ENCODE measurements at places on chromosomes 3 and 15.

- no peak for DNase-seq
These were observed 22.5 kb upstream of the PARL start for GRCh38 chr3:183907176-183907575.

- DNase-seq, result no peak
These were observed 1.2 kb upstream of the WDR6 start for GRCh38 chr3:49005998-49006397.

DNA sequence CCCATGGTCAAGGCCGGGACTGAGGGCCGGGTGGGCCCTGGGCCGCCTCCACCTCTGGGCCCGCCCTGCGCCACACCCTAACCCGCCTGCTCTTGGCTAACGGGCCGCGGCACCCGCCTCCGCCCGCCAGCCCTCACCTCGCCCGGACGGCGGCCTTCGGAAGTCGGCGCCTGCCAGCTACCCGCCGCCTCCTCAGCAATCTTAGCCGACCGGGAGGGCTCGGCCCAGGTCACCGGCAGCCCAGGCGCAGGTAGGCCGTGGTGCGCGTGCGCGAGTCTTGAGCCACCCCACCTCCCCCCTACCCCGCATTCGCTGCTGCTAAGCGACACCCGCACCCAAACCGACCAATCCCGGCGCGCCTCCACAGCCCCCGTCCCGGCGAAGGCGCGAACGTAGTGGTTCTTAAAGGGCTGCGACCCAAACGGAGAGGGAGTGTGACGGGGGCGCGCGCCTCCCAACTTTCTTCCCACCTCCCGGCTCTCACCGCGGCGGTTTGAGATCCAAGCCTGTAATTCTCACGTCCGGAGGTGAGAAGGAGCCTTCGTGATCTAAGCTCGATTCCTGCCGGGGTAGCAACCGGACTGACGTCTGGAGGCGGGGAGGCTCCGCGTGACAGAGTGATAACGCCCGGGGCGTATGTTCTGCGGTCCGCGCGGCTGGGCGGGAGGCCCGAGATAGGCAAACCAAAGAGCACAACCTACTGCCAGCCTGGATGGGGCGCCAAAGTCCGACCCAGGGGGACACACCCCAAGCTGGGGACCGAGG is at the start of gene SEC22C:
TSS of gene SEC22C (minus strand) at position 259 of the 765 bp plus-strand sequence. CDS start 12,921 bp downstream, outside the sequence.
- DNase-seq, result peak; percentile 97

DNA sequence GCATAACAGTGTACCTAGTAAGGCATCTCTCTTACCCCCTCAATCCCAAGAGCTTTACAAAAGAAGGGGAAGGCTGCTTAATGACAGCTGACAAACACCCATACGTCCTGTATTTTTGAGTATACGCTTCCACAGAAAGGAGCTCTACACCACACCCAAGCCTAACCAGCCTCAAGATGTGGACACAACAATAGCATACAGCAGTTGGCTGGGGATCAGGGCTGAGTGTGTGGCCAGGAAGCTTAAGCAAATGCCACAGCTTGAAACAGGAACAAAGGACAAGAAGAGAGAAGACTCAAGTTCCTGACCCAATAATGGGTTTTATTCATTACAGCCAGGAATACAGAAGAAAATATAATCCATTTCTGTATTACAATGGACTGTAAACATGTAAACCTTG is 6.9 kb downstream of the HEXA start:
- DNase-seq, result no peak

DNA sequence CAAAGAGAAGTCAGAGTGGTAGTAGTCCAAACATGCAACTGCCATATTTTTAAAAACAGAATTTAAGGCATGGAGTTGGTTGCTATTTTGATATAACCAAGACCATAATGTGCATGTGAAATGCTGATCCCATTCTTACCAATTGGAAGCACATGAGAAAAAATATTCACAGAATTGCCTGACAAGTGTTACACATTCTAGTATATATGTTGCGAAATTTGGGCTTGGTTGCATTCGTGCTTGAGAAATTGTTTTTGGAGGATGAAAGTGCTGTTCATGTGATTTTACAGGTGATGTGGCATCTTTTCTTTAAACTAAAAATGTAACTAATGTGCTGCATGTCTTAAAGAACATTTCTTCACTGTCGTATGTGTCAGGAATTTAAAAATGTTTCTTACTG is 199.7 kb downstream of the CHL1 start:
- DNase-seq, result no peak

DNA sequence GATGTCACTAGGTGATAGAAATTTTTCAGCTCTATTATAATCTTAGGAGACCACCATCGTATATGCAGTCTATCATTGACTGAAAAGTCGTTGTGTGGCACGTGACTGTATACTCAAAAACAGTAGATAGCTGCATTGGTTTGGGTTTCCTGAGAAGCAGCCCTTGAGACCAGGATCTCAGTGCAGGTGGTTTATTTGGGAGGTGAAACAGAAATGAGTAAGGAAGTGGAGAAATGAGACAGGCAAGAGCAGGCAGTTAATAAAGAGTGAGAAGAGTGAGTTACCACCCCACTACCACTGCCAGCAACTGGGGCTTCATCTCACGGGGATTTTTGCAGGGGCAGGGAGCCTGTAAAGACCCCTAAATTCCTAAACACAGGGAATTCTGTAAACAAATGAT is 221.0 kb downstream of the SHQ1 start:
- no peak for DNase-seq

- no peak for DNase-seq
These were observed 1.8 kb upstream of the LAMB2 start for GRCh38 chr3:49134471-49135265.

DNA sequence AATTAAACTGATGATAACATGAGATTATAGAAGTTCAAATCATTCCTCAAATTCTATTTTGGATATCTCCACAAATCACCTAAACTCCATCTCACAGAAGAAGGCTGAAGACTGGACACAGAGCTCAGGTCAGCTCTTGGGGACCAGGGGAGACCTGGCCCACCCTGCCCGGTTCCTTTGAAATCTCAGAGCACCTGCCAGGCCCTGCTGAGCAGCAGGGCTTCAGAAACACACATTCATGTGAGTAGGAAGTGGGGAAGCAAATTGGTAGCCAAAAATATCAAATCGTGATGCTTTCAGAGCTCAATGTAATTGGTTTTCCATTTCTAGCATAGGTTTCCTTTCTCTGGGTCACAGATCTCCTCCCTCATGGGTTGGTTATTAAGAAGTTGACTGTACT is 76.2 kb downstream of the OCA2 start:
- DNase-seq, result no peak

DNA sequence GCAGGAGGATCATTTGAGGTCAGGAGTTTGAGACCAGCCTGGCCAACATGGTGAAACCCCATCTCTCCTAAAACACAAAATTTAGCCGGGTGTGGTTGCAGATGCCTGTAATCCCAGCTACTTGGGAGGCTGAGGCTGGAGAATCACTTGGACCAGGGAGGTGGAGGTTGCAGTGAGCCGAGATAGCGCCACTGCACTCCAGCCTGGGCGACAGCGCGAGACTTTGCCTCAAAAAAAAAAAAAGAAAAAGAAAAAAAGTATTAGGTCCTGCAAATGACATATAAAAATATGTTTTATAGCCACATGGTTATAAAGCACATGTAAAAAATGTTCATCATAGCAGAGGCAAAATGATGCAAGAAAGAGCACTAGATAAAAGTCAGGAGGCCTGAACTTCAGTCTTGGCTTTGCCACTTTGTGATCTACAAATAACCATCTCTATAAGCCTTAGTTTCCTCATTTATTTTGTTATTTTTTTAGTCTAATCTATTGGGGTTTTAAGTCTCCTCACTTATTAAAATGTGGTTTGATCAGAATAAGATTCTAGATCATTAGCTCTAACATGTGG is 4.9 kb downstream of the SLC12A6 start:
- DNase-seq, result no peak

DNA sequence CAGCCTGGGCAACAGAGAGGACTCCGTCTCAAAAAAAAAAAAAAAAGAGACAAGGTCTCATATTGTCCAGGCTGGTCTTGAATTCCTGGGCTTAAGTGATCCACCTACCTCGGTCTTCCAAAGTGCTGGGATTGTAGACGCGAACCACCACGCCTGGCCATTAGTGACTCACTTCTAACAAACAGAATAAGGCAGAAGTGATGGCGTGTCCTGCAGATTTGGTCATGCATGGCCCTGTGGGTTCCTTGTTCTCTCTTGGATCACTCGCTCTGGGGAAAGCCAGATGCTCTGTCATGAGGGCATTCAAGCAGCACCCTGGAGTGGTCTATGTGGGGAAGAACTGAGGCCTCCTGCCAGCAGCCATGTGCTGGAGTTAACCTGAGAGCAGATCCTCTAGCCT is 27.4 kb upstream of the TJP1 start:
- DNase-seq, result no peak

- no peak for DNase-seq
These were observed 3.6 kb downstream of the EHHADH start for GRCh38 chr3:185250247-185250646.

DNA sequence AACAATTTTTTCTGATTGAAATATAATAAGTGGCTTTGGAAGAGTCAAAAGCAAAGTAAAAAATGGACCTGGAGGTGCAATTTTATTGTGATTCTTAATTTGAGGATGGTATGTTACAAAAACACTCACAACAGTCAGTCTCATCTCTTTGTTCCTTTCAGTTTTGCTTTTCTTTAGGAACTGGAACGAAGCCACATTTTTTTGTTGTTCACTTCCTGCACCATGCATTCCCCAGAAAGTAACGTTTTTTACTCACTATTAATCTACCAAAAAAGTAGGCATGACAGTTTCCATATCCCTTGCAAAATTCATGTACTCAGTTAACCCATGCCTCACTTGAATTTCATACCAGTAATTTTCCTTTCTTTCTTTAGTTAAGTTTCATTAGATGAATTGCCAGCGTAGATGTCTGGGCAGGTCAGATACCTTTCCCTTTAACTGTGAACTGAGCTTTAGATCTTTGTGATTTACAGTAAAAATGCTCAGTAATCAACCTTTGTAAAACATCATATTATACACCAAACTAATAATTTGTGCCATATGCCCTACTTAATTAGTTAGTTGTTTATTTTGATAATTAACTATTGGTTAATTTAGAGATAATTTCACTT is 384.3 kb downstream of the ROBO1 start:
- no peak for DNase-seq

DNA sequence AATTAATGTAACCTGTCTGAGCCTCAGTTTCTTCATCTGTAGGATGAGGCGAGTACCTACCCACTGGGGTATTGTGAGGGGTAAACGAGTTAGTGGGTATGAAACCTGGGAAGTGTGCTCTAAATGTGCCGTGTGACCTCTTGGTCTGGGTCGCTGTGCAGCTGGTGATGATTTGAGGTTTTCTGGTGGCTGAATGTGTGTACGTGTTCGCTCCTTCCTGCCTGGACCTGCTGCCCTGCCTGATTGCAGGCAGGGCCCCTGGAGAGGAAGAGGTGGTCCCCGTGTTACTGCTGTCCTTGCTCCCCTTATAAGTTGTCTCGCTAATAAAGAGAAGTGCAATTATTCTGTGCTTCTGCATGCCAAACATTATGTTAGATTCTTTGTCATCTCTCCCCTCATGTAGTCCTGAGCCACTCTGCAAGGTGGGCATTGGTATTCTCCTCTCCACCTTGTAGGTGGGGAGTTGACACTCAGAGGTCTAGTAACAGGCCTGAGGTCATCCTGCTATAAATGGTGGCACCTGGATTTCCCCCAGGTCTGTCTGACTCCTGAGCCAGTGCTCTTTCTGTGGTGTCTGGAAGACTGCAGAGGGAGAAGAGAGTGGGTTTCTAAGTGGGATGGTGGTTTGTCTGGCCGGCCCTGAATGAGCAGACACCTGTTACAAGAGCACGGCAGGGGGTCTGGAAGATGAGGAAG is 15.7 kb downstream of the PDIA5 start:
- DNase-seq, result no peak

GRCh38 chr3:23949784-23950183 is 4.7 kb downstream of the NR1D2 start:
- peak; percentile 21 for DNase-seq

- no peak for DNase-seq
These were observed 170.7 kb downstream of the UBE3A start for GRCh38 chr15:25268166-25268565.

GRCh38 chr3:38579551-38580449 is 69.7 kb downstream of the SCN5A start:
- DNase-seq, result no peak

DNA sequence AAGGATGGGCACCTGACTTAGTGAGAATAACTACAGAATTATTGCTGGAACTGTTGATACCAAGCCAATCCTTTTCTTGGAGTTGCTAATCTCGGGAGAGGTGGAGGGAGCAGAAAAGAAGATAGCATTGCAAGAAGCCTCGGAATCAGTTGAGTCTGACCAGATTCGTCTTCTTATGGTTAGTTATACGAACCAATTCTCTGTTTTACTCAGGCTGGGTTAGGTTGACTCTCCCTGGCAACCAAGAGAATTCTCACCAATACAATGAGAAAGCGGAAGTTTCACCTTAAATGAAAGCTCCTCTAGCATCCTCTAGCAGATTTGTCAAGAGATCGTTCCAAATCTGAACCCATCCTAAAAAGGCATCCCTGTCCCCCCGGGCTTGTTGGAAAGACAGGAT is 43.5 kb upstream of the UBE2E1 start:
- DNase-seq, result peak; percentile 7

- DNase-seq, result no peak
These were observed 489.4 kb upstream of the IL12A start for GRCh38 chr3:159499031-159499793.

GRCh38 chr3:100546020-100546744 is 53.8 kb downstream of the TMEM45A start:
- no peak for DNase-seq

GRCh38 chr15:78167227-78167888 is 18.2 kb downstream of the IDH3A start:
- peak; percentile 60 for DNase-seq

- DNase-seq, result no peak
These were observed 571.9 kb upstream of the CBLB start for GRCh38 chr3:106440672-106441071.

DNA sequence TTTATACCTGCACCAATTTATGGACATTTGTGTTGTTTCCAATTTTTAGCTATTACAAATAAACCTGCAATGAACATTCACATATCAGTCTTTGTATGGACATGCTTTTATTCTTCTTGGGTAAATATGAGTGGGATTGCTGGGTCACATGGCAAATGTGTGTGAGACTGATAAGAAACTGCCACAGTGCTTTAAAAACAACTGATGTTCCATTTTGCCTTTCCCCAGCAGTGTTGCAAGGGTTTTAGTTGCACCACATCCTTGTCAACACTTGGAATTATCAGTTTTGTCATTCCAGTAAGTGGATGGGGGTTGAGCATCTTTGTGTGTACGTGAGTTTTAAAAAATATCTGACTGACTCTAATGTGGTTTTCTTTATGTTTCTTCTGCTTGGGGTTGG is 191.2 kb downstream of the PLCL2 start:
- no peak for DNase-seq

- DNase-seq, result no peak
These were observed 112.7 kb upstream of the PRR23C start for GRCh38 chr3:139157161-139157932.

DNA sequence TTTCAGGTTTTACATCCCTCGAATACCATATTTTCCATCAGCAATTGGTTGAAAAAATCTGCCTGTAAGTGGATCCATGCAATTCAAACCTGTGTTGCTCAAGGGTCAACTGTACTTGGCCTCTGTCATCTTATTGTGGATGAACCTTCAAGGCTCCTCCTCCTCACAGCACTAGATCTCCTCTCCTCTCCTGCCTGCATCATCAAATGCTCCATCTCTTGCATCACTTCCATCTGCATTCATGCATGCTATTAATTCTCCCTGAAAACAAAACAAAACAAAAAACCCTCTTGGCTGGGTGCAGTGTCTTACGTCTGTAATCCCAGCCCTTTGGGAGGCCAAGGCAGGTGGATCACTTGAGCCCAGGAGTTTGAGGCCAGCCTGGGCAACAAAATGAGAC is 10.1 kb downstream of the BCL2L10 start:
- DNase-seq, result no peak
